ENCODE measurements at places on chromosomes 11 and 22.

DNA sequence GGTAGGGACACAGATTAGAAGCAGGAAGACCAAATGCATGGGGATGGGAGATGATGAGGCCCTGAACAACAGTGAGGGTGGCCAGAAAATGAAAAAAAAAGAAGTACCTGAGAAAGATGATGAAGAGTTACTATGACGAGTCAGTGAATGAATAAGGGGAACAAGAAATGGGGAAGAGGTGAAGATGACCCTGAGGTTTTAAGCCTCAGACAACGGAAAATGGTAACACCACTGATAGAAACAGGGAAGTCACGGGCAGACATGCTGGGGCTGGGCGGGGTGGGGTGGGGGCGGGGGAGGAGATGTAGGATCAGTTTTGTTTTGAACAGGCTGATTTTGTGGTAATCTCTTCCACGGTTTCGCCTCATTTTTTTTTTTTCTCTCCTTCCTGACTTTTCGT, 205.1 kb upstream of the CADM1 start:
- DNase-seq: no peak

- DNase-seq: no peak
These were observed 6.8 kb downstream of the MALAT1 start for GRCh38 chr11:65505466-65506289.

DNA sequence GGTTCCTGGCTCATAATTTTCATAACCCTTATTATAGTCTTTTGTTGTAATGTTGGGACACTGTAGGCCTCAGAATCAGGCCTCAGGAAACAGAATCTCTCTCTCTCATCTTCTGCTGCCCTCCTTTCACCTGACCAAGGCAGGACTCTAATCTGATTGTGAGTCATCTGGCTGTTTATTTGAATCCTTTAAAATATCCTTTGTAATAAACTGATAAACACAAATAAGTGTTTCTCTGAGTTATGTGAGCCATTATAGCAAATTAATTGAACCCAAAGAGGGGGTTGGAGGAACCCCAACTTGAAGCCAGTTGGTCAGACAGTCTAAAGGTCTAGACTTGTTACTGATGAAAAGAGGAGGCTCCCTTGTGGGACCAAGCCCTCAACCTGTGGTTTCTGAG, 30.6 kb downstream of the ACER3 start:
- DNase-seq: no peak

DNA sequence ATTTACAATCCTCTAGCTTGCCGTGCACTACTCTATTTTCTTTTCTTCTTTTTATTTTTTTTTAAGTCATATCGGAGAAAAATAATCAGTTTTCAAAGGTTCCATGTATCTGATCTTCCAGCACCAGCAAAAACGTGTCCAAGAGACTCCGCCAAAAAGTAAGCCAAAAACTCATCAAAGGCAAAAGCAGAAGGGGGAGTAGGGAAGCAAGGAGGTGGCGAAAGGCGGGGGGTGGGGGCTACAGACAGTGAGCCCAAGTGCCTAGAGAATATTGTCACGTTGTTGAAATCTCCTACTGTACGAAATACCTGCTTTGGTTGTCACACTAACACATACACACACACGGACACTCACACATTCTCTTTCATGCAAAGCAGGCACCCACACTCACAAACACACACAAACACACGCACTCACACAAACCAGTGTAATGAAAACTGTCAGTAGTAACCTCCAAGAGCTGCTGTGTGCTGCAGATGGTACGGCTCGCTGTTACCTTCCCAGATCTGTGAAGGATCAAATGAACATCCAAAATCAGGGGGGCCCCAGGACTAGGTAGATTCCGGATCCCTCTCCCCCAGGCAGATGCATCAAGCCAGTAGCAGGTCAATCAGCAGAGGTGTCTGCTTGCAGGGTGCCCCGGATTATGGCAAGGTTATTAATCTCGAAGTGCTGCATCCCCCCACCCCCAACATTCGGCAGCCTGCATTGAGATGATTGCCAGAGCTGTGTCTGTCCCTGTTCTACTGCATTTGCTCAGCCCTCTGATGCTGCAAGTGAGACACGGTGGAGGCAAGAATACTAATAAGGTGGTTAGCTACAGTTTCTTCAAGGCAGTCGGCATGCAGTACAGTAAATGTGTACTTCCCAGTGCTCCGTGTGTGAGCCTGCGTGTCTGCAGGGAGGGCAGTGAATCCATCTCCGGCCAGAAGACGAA, at the start of gene LRRC4C:
Gene LRRC4C, minus strand, starts transcription at position 188 of the 937 bp plus-strand sequence.
- no peak for DNase-seq

GRCh38 chr11:11978098-11978637, 30.3 kb downstream of the DKK3 start:
- no peak for DNase-seq

- no peak for DNase-seq
These were observed 7.9 kb downstream of the MUC6 start for GRCh38 chr11:1028616-1029015.

- no peak for DNase-seq
These were observed 12.2 kb downstream of the SLN start for GRCh38 chr11:107699371-107700285.

DNA sequence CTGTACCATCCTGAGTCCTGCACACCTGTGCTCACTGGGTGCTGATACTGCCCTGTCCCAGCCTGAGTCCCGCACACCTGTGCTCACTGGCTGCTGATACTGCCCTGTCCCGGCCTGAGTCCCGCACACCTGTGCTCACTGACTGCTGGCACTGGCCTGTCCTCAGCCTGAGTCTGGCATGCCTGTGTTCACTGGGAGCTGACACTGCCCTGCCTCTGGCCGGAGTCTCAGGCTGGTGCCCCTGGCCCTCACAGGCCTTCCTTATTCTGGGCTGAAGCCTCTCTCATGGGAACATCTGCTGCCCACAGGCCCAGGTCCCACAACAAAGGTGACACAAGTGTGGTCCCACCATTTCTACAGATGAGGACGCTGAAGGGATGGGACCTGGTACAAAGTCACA, 115.1 kb downstream of the MPPED1 start:
- DNase-seq: no peak

GRCh38 chr11:5547982-5548381, 358 bp downstream of the OR52H1 start:
- DNase-seq: no peak

- DNase-seq: no peak
These were observed 36.6 kb downstream of the TMEM45B start for GRCh38 chr11:129852125-129852740.

- DNase-seq: no peak
These were observed 340.1 kb downstream of the NTM start for GRCh38 chr11:131710511-131710910.

DNA sequence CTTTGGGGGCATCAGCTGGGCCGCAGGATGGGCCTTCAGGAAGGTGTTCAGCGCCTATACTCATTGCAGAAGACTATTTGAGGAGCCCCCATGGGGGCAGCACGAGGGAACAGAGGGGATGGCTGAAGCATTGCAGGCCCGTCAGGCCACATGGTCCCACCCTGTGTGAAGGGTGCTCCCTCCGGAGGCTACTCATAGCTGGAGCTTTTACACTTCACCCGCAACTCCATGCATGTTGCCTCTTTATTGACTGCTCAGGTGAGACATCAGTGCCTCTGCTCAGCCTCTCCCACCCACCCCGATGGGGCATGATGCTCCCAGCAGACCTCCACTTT, 1500.9 kb downstream of the TBC1D22A start:
- no peak for DNase-seq

DNA sequence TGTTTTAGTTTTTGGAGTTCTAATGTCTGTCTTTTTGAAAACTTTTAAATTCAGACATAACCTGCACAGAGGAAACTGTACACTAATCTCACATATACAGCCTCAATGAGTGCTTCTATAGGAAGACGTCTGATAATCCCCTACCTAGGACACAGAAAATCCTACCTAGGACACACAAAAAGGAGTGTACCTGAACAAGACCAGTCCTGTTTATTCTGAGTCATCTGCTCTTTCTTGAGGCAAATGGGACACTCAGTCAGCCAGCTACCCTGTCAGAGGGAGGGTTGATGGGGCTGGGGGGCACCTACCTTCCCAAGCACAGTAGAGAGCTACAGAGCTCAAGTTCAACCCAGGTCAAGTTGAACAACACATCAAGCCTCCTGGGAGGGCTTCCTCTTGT, 346.6 kb upstream of the NCAM1 start:
- DNase-seq: no peak

DNA sequence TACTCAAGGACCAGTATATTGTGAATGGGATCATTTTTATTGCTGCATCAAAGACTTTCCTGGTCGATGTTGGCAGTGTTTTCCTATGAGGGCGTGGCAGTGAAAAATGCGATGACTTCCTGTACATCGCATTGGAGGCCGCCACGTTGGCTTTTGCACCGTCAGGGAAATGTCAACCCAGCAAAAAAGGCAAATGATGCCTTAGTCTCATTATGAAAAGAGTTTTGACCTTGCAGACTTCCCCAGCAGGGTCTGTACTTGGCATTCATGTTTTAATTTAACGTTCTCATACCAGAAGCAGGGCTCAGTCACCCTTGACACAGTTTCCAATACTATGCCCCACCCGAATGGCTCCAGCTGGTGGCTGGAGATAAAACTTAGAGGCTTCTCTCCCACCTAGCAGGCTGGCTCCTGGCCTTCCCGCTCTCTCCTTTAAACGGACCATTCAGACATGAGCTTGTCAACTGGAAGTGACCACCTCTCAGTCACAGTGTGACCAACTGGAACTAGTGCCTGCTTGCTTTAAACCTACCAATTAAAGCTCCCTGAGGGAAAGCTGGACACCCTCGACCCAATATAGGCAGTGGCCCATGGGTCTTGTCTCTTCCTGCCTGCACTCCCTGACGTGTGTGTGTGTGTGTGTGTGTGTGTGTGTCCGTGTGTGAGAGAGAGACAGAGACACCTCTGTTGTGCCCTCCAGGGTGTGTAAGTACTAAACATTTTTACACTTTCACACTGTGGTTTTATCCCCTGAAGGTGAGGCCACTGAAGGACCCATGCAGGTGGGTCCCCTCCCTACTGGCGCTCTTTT, 8.7 kb upstream of the GDPD5 start:
- DNase-seq: no peak

GRCh38 chr11:103920449-103920848, 116.0 kb upstream of the DDI1 start:
- DNase-seq: no peak

GRCh38 chr22:17589810-17590375, 26.6 kb downstream of the SLC25A18 start:
- DNase-seq: no peak

DNA sequence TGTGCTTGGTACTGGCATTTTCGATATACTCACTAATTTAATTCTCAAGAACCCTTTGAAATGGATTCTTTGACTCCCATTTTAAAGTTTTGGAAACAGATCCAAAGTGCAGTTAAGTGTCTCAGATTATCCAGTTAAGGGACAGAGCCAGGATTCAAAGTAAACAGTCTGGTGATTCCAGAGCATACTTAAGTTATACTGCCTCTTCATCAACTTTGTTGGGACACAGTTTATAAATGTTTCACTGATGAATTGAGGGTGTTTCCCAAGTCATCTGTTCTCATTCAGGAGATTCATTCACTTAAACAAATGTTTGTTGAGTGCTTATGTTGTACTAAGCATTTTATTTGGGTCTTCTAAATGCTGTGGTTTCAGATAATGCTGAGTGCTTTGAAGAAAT, 17.1 kb downstream of the KDM2A start:
- DNase-seq: no peak

- no peak for DNase-seq
These were observed 9.5 kb downstream of the MFNG start for GRCh38 chr22:37476389-37477329.

- no peak for DNase-seq
These were observed 30.8 kb upstream of the WNT11 start for GRCh38 chr11:76237000-76237649.

- DNase-seq: no peak
These were observed 1.1 kb upstream of the OR52N2 start for GRCh38 chr11:5807580-5807979.

- no peak for DNase-seq
These were observed 2.9 kb upstream of the SERPINH1 start for GRCh38 chr11:75558939-75559843.

GRCh38 chr11:15107730-15108515, 6.8 kb upstream of the INSC start:
- DNase-seq: no peak

DNA sequence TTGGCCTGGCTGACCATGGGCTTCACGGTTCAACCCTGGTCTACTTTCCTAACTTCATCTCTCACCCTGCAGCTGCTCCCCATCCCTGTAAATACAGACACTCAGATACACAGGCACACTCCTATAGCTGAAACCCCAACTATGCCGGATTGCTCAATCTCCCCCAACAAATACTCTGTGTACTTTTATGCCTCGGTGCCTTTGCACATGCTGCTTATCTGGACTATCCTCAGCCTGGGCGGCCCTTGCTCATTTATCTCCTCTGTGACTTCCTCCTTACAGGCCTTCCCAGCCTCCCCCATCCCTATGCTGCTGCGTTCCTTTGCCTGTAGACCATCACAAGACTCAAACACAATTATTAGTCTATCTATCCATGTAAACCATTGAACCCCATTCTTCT, 76.6 kb downstream of the PKNOX2 start:
- no peak for DNase-seq

- DNase-seq: no peak
These were observed 20.9 kb upstream of the SLC25A1 start for GRCh38 chr22:19199479-19199878.

DNA sequence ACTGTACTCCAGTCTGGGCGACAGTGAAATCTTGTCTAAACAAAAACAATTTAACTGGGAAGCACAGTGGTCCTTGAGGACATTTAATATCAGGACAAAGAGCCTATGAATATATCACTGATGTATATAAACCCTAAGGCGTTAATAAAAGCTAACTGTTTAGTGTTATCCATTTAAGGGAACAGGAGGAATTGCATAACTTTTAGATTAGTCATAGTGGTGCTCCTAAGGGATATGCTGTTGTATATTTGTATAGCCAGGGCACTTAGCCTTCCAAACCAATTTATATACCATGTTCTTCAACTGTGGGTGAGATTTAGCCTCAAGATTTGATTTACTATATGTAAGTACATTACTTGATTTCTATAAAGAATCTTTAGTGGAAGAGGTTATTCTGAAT, 3.0 kb upstream of the CHEK1 start:
- DNase-seq: no peak

- DNase-seq: no peak
These were observed 23.9 kb upstream of the MICAL2 start for GRCh38 chr11:12086271-12087074.

GRCh38 chr22:29944339-29944738, 61.4 kb downstream of the MTMR3 start:
- no peak for DNase-seq

DNA sequence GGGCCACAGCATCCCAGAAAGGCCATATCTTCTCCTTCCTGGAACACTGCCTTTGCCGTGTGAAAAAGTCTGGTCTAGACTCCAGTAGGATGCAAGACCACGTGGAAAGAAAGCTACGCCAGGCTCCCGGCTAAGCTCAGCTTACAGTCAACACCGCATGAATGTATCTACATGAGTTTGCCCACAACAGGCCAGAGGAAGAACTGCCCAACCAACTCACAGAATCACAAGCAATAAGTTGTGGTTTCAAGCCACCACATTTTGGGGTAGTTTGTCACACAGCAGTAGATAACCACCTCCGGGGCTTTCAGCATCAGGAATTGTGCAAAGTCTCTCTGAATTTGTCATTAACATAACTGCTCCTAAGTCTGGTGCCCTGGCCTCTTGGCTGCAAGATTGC, 27.3 kb downstream of the HSPA8 start:
- DNase-seq: no peak
